ENCODE measurements at places on chromosomes 7 and 10. TPM values are rescaled to one million over a fixed set of nuclear protein-coding genes. Genes with fewer than 3 reads are reported as not detected.

- DNase-seq = no peak
Observed at GRCh38 chr7:33821970-33822369, 83.4 kb upstream of the BMPER start.

DNA sequence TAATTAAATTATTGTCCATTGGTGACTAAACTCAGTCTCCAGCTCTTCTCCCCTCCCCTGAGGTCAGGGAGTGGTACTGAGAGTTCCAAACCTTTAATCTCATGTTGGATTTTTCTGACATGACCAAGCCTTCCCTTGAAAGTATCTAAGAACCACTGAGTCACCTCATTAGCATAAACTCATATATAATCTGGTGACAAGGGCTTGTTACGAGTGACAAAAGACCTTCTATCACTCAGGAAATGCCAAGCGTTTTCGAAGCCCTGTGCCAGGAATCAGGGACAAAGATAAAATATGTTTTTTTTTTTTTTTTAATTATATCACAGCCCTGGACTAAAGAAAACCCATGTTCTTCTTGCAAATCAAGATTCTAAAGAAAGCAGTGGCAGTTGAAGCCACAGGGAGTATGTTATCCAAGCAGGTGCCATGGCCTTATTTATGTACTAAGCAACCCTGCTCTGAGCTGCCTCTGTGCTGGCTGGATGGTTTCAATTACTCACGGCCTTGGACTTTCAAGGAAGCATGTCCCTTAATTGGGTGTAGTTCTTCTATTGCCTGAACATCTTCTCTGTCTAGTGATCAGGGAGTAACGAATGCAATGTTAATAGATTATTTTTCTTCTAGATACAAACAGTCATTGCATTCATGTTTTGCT, 169.0 kb upstream of the PRKCQ start:
- peak; percentile 96 for DNase-seq

The VIM gene
- 5,299 TPM for total RNA-seq

DNA sequence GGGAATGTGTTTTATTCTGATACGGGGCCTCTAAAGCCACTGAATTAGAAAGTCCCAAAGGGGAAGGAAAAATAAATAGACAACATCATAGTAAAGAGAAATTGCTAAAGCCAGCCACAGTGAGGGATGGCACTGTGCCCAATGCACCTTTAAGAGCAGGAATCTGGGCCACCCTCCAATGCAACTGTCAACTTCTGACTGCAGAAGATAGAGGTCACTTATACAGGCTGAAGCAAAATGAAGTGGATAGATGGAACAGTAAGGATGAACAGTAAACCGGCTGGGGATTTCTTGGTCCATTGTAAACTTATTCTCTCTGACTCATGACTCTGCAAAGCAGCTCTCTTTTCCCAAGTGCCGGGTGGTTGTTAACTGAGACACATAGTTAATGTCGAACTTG, 54.0 kb upstream of the KCNIP2 start:
- DNase-seq = peak; percentile 44

DNA sequence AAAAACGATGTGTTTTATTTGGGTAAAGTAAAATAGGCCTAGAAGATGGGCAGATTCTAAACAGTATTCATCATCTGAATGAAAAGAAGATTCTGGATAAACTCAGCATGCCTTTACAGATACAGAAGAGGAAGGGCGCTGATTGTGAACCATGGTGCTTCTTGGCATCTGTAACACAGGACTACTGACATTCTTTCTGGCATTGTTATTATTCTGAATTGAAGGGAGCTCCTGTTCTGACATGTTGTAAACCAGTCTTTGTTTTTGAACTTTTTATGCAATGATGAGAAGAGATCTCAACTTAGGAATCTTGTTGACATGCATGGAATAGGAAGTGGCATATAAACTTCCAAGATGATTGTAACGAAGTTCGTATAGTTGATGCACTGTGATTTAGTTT, 13.5 kb downstream of the RPA3 start:
- DNase-seq = no peak

GRCh38 chr7:142785841-142786250, 15.1 kb downstream of the PRSS2 start:
- DNase-seq = no peak

The RPEL1 gene
- 0.17 TPM for total RNA-seq

The EIF5AL1 gene
- 0.72 TPM for total RNA-seq

DNA sequence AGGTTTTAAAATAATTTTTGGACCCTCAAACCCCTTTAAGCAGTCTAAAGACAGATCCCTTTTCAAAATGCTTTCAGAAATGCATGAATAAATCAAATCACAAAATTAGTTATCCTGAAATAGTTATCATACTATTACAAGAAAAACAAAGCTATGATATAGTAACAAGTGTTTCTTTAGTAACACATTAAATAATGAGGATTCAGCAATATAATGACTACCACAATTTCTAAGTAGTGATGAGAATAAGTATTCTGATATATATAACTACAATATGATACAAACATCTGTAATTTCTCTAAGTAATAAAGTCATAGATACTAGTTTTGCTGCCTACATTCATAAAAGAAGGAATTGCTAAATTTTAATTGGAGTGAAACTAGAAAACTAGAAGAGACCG, 53.0 kb upstream of the TMEM168 start:
- no peak for DNase-seq

The SNCG gene
- total RNA-seq = 8.8 TPM

The TMEM139 gene
- 3.0 TPM for total RNA-seq

- no peak for DNase-seq
Observed at GRCh38 chr7:32537760-32538159, 42.5 kb downstream of the AVL9 start.

All from A172 (cell line).